ENCODE measurements at places on chromosomes 2 and 18.

DNA sequence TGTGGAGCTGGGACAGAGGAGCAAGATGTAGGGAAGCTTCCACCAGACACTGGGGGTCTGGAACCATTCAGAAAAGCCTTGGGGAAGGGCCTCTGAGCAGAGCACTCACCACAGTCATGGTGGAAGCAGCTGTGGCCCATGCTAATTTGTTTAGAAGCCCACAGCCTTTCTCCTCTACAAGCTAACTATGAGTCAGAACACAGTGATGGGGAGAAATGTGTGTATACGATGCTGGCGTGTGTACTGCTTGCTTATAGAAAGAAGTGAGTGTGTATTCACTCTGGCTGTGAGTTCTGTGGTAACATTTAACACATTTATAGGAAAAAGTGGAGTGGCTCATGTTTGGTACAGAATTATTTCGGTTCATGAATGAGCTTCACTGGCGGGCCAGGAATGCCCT is 157.0 kb upstream of the ACAA2 start:
- DNase-seq, result no peak

DNA sequence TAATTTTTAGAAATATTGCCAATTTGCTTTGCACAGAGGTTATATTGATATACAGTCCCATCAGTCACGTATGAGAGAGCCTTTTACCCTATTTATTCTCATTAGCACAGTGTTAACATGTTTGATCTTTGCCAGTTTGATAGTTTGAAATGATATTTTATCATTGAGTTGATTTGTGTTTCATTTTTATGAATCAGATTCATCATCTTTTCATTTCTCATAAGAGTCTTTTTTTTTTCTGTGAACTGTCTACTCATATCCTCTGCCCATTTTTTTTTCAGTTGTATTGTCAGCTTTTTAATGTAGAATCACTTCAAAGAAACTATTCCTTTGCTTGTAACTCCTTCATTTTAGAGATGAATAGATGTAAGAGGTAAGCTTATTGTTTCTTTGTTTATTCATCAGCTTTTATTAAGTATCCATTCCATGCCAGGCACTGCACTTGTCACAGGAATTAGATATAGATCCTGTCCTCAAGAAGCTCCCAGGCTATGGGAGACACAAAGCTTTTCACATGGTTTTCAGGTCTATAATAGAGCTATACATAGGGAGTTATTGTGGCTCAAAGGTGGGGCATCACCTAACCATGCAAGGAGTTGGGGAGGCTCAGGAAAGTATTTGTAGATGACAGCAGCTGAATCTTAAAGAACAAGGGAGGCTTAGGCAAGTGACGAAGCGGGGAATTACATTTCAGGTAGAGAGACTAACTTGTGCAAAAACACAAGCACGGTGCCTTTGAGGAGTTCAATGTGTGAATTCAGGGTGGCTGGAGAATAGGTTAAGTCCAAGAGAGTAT is 42.1 kb downstream of the CD28 start:
- no peak for DNase-seq

DNA sequence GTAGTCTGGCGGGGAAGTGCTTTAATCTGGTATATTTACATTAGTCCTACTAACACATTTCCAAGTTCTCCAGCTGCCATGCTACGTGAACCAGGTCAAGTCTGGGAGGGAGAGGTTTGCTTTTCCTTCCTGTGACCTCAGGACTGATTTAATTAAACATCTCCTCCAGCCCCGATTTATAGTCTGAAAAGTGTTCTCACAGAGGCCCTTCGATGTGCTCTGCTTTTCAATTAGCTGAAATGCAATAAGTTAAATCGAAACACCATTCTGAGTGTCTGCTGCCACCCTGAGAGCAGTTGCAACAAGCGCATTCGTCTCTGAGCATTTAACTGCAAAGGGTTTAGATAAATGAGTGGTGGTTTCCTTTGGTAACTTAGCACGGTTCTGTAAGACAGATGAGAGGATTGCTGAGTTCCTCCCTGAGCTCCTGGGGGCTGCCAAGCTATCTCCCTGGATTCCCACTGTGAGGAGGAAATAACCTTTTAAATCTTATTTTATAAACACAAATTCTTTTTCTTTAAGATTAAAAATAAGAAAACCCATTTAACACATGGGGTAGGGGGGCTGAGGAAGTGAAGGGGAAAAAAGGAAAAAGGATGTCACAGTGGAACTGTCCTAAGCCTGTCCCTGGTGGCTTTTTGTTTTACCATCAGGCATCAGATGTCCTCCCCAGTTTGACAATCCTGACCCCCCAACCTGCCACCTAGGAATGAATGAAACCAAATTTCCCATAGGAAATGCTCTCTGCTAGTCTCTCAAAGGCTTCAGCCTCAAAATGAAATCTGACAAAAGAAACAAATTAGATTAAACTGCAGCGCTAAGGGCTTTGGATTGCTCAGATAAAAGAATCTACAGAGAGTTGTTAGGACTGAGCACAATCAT is 56.5 kb upstream of the CREB1 start:
- DNase-seq, result peak; percentile 88

DNA sequence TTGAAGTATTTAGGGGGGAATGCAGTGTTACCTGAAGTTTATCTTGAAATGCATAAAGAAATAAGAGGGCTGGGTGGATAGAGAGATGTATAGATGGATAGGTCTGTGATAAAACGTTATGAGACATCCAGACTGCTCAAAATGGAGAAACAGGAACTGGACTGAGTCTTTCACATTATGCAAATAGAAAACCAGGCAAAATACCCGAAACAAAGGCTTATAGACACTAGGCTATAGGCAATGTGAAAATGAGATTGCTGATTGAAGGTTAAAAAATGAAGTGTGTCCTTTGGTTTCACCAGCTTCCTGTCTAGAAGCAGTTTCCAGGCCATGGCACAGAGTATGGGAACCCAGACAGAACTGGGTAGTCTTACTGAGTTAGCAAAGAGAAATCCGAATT is 24.9 kb upstream of the SLC3A1 start:
- DNase-seq, result no peak

- DNase-seq, result no peak
Observed at GRCh38 chr18:36149514-36150289, 20.0 kb downstream of the ELP2 start.

- peak; percentile 0 for DNase-seq
Observed at GRCh38 chr2:97267411-97268074, 154.6 kb downstream of the ANKRD36 start.

DNA sequence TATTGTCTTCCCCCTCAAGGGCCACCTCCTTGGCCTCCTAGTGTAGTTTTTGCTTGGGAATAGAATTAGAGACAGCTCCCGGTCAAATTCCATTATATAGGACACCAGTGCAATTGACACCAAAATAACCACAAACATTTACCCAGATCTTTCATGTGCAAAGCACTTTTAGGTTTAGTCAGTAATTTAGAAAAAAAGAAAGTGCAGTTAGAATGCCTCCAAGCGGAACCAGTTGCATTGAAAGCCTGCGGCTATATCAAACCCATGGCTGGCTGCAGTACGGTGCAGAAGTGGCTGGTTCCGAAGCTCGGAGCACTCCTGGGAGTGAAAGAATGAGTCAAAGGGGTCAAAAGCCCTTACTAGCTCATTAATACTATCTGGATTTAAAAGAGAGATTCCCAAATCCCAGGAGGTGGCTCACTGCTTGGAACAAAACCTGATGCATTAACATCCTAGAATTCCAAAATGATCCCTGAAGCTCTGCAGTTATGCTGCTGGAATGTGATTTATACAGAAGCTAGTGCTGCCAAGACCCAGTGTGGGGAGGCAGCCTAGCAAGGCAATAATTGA is 432.2 kb upstream of the KLHL29 start:
- no peak for DNase-seq

- DNase-seq, result no peak
Observed at GRCh38 chr2:160353813-160354212, 139.8 kb downstream of the RBMS1 start.

GRCh38 chr2:234730066-234730640 is 221.7 kb upstream of the SH3BP4 start:
- no peak for DNase-seq

Measured in hematopoietic multipotent progenitor cell treated with erythropoietin and hydrocortisone succinate and interleukin-3 and kit ligand, for 6 days (in vitro differentiated cells).